ENCODE measurements at places on chromosomes 4 and X.

- no peak for DNase-seq
Measured at GRCh38 chr4:81963763-81964020, 410.1 kb downstream of the HNRNPD start.

- DNase-seq, result no peak
Measured at GRCh38 chr4:138805736-138806135, 209.8 kb upstream of the NOCT start.

DNA sequence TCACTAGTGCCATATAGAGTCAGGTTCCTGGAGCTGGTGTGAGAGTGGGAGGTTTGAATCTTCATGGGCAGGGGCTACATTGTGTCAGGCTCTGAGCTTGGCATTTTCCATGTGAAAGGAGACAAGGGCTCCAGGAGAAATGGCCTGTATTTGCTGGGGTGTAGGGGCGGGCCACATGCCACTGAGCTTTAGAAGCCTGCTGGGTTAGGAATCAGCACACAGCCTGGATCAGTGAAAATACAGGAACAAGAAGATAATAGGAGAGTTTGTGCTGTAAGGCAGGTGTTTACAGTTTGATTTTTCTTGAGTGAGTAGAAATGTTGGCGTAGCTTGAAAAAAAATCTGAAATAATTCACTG lies 35.4 kb downstream of the TBC1D14 start:
- no peak for DNase-seq

DNA sequence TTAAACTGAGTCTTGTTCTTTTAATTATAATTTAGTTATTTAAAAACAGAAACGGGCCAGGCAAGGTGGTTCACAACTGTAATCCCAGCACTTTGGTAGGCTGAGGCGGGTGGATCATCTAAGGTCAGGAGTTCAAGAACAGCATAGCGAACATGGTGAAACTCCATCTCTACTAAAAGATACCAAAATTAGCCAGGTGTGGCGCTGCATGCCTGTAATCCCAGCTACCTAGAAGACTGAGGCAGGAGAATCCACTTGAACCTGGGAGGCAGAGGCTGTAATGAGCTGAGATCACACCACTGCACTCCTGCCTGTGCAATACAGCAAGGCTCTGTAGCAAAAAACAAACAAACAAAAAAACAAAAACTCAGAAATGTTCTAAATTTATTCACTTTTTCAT lies 852.9 kb downstream of the TECRL start:
- DNase-seq, result no peak

DNA sequence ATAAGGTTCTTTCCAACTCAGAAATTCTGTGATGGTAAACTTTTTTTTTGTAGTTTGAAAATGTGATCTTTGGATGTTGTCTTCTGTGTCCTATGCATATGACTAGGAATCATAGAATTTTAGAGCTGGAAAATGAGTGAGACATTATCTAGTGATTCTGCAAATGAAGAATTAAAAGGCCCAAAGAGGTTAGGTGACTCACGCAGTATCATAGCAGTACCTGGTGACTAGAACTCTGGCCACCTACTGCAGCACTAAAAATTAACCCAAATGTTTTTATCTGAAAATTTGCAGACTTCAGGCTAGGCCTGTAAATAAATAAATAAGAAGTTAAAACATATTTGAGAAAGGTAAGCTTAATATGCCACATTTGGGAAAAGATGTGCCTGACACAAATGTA lies 52.8 kb downstream of the NFKB1 start:
- DNase-seq, result no peak

- DNase-seq, result no peak
Measured at GRCh38 chrX:104564921-104565703, 887 bp upstream of the IL1RAPL2 start.

- DNase-seq, result no peak
Measured at GRCh38 chr4:94892051-94892450, 134.3 kb downstream of the BMPR1B start.

DNA sequence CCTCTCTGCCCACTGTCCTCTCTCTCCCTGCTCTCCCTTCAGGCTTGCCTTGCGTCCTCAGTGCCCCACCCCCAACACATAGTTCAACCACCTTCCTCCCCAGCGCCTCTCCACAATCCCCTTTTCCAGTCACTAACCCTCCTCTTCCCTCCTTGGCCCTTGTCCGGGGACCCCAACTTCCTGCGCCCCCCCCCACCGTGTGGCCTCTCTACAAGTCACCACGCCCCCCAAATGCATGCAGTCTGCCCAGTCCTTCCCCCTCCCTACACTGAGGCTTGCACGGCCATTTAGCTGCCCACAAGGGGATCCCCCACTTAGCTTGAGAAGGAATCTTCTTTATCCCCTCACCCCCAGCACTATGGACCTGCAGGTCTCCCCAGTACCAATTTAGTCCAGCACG lies 569 bp downstream of the CXCR3 start:
- no peak for DNase-seq

DNA sequence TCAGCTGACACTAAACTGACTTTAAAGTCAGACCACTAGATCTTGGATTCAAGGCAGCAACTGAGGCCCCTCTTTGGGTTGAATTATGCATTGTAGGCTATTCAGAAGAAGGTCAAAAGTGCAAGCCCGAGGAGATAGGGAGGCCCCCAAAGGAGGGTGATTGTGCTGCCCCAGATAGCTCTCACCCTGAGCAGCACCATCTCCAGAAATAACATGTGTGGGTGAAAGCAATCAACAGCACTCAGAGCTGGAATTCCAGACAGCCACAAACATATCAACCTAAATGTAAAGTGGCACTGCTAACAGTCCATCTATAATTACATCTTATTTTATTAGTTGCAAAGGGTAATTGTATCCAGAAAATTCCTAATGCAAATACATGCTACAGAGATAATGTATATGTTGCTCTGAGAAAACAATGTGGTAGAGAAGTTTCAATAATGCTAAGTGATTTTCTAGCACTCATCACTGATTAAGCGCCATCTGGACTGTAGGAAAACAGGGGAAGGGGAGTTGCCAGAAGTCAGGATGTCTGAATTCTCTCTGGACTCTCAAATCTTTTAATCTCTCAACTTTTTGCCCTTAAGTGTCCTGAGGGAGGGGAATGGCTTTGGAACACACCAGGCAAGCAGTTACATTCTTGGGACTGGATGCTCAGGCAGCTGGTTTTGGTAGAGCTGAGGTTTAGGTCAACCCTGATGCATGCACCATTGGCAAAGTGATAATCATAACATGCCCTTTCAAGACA lies 61.8 kb upstream of the SFRP2 start:
- DNase-seq, result no peak

DNA sequence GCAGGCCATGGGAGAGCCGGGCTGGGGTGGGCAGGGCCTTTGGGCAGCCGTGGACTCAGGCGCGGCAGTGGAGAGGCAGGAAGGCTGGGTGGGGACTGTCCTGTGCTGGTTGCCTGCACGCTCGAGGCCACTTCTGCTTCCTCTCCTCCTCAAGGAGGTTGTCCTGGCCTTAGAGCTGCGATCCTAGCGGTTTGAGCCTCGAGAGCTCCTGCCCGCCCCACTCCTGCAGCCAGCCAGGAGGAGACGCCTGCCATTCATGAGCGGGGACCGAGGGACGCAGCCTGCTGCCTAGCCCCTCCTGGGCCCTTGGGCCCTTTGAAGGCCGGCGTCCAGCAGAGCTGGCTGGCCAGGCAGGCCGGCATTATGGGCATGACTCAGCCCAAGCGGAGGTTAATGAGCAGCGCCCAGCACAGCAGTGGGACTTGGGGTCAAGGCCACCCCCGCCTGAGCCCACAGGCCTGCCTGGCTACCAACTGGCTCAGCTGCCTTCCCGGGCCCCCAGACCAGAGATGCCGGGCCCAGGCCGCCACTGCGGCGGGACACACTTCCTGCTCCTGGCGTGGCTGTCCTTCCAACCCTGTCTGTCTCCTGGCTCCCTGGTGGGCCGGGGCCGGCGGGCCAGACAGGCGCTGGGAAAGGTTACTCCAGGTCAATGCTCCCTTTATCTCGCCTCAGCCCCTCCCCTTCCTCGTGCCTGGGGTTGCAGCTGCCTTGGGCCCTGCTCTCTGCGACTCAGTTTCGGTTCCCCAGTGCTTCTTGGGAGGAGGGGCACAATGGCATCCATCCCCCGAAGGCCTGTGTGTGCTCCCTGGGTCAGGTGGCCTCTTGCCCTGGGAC lies 1.8 kb downstream of the ABCD1 start:
- DNase-seq, result no peak

DNA sequence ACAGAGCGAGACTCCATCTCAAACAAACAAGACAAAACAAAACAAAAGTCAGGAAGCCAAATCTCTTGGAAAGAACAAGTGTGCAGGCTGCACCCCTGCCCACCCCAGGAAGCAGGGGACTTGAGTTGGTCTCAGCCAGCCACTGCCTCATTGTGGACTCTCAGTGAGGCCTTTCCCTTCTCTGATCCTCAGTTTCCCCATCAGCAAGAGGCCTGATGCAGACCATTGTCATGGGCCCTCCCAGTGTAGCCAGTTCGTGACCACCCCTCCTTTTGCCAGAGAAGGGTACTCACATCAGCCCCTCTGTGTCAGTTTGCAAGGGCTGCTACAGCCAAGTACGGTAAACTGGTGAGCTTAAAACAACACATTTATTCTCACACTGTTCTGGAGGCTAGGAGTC lies 48.9 kb upstream of the MAMLD1 start:
- DNase-seq, result no peak

- DNase-seq, result no peak
Measured at GRCh38 chr4:19128176-19128575, 1106.6 kb upstream of the LCORL start.

GRCh38 chrX:38192007-38192810 lies 28.5 kb downstream of the SRPX start:
- DNase-seq, result no peak

DNA sequence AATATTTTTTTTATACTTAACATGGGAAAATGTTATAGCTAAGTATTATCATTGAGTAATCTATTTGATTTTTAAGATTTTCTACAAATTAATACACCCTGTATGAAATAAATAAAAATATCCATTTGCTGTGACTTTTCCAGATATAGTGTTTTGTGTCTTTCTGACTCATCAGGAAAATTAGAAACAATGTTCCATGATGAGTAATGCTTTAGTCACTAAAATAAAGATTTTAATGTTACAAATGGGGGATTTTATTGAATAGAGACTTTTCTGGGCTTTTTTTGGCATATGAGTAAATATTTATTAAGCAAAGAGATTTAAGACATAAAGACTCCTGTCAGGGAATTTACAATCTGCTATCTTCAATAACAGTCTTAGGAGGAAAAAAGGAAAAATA lies 279.2 kb upstream of the NOCT start:
- no peak for DNase-seq

DNA sequence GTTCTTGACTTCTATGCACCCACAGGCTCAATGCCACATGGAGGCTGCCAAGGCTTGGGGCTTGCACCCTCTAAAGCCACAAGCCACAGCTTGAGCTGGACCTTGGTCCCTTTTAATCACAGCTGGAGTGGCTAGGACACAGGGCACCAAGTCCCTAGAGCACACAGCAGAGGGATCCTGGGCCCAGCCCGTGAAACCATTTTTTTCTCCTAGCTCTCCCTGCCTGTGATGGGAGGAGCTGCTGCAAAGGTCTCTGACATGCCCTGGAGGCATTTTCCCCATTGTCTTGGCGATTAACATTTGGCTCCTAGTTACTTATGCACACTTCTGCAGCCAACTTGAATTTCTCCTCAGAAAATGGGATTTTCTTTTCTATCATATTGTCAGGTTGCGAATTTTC lies 410.9 kb downstream of the GRID2 start:
- no peak for DNase-seq

GRCh38 chr4:87232216-87232615 lies 11.8 kb upstream of the KLHL8 start:
- DNase-seq, result no peak

DNA sequence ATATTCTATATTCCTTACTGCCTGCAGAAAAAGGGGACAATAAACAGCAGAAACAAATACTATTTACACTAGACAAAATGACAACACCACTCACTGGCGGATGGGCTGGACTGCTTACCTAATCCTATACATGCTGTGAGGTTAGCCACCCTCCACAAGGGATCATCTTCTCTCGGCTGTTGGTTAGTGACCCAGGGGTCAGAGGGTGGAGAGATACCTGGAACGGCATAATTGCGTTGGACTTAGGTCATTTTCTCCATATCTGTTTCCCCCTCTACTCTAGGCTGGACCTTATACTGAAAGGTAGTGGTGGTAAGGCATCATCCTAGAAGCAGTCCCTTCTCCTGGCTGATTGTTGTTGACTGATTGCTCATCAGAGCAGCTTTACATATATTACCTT lies 286.8 kb upstream of the UGT8 start:
- no peak for DNase-seq

- no peak for DNase-seq
Measured at GRCh38 chr4:7518871-7519637, 84.3 kb upstream of the PSAPL1 start.

DNA sequence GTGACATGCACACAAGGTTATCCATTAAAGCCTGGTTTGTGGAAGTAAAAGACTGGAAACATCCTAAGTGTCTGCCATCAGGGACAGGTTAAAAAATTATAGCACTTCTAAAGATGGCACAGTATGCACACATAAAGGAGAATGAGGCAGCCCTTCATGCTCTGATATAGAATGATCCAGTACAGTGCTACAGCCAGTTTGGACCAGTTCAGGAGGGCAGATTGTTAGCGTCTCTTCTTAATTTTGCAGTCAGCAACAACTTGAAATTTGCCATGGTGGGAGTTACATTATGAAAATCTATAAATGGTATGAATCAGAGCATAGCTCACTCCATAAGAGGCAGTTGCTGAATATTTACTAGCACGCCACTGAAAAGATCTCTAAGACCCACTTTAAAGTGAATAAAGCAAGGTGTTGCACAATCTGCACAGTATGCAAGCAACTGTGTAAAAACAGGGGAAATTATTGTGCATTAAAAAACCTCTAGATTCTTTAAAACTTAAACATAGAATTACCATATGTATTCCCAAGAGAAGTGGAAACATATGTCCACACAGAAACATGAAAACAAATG lies 20.3 kb upstream of the SOD3 start:
- no peak for DNase-seq

DNA sequence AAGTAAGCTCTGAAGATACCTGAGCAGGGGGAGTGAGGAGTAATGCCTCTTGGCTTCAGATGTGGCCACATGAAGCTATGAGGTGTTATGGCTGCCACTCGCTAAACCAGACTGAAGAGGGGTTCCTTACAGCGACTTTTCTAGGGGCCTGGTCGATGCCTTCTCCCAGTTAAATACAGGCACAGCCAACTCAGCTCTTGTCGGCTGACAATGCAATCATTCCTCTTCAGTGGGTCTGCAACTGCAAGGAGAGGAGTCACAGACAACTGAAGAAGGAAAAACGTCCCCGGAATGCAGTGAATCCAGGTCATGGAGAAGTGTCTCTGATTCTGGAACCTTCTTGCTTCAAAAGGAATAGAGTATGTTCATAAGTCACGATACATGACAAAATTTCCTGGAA lies 106.4 kb downstream of the RNF150 start:
- no peak for DNase-seq

DNA sequence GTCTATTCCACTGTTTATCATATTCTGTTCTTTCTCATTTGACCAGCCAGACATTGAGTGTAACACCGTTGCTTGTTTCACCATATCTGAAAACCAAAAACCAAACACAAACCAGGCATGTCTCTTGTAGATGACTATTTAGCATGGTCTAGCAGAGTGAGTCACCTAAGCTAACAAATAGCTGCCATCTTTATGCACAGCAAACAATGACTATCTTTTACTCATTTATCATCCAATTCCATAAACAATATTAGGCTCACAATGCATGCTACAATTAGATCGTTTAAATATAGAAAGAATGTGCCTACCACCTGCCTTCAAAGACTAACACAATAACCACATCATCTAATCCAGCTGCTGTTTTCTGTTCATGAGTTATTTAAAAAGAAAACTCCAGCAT lies 495.4 kb downstream of the PCDH19 start:
- no peak for DNase-seq

- no peak for DNase-seq
Measured at GRCh38 chr4:73836373-73837279, at the start of gene CXCL6. TSS of gene CXCL6 (plus strand) at chr4:73836678. CDS start at chr4:73836751, 73 bp downstream.

GRCh38 chr4:21815651-21816377 lies 132.8 kb downstream of the KCNIP4 start:
- DNase-seq, result no peak

All from stimulated activated CD8-positive, alpha-beta memory T cell treated with anti-CD3 and anti-CD28 coated beads, Interleukin-7, amount 100 ng/mL, for 48 hours (primary cell).